ENCODE measurements at places on chromosomes 5 and 9. TPM values are rescaled to one million over a fixed set of nuclear protein-coding genes. Genes with fewer than 3 reads are reported as not detected.

Gene GKAP1
- total RNA-seq = 18.9 TPM

Gene ERP44
- 14.1 TPM for total RNA-seq

Gene MZB1
- total RNA-seq = 7.0 TPM

Gene VCAN
- total RNA-seq = 144 TPM

Gene SLC9A3
- 4.3 TPM for total RNA-seq

Gene XRCC4
- 7.3 TPM for total RNA-seq

Gene SLC27A6
- not detected for total RNA-seq

Gene FXN
- 6.0 TPM for total RNA-seq

Gene PCDHB10
- total RNA-seq = 0.96 TPM

Gene PCDH1
- total RNA-seq = 59.6 TPM
